ENCODE measurements at places on chromosomes 7 and 10.

DNA sequence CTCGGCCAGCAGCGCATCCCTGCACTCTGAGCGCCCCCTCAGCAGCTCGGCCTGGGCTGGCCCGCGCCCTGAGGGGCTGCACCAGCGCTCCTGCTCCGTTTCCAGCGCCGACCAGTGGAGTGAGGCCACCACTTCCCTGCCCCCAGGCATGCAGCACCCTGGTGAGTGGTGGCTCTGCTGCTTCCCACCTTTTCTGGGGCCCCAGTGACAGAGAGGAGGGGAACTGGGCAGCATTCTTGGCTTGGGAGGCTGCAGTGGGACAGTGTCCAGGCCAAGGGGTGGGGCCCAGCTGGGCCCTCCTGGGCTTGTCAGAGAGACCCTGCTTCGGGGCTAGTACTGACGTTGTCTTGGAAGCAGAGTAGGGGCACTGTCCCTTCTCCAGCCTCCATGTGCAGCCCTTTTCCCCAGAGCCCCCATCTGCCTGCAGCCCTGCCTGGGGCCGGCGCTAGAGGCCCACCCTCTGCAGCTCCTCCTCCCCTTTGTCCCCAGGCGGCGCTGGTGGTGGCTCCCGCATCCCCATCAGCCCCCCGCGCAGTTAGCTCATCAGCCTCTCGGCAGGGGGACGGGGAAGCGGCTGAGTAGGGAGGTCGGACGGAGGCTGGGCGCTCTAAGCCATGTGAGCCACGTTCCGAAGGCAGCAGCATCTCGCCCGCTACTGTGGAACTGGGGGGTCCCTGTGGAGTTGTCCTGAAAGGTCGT lies 29.2 kb downstream of the GBX1 start:
- DNase-seq = no peak

- DNase-seq = no peak
Observed at GRCh38 chr7:50363327-50364060, 59.0 kb downstream of the IKZF1 start.

GRCh38 chr10:11533328-11533781 lies 78.1 kb downstream of the USP6NL start:
- no peak for DNase-seq

GRCh38 chr7:86123476-86123875 lies 520.2 kb upstream of the GRM3 start:
- no peak for DNase-seq

DNA sequence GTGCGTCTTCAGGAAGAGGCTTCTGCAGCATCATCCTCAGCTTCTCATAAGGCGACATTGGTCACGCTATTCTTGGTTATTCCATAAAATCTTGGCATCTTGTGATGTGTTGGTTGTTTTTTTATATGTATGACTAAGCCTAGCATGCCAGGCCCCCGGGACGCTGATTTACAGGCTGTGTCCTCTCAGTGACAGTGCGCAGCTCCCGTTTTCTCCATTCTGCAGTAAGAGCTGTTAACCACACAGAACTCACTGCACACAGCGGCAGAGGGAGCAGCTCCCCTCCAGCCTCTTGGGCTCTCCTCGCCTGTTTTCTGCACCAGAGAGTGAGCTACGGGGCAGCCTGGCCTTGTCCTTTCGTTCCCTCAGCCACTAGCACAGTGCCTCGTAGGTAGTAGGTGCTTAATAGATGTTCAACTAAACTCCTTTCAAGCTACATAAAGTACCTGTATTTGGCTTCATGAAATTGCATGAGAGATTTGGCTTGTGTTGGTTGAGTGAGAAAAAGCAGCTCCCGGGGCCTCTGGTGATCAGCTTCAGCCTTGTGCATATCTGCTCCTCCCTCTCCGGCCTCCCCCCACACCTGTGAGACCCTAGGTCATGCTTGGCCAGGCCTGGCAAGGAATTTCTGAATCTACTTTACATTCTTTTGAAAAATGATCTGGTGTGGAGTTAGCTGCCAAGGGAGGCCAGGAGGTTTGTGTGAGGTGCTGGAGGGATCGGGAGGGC lies 116.2 kb downstream of the WDR37 start:
- no peak for DNase-seq

Data from NCI-H1105 treated with DMSO at 0.1 percent for 48 hours (cell line).